ENCODE measurements at places on chromosomes 7 and 10.

DNA sequence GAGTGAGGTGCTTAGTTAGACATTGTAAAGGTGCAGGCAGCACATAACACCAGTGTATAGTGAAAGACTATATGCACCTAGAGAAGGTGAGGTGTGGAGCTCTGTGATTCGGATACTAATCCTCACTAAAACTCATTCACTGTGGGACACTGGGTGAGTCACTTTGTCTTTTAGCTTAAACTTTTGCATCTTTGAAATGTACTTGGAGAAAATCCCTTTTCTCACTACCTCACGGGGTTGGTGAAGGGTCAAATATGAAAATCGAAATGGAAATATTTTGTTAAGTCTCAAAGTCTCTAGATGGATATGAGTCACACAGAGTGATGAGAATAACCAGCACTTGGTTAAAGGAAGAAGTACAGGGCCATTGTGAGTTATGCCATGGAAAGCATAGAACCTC lies 38.0 kb downstream of the MDFIC start:
- no peak for DNase-seq

DNA sequence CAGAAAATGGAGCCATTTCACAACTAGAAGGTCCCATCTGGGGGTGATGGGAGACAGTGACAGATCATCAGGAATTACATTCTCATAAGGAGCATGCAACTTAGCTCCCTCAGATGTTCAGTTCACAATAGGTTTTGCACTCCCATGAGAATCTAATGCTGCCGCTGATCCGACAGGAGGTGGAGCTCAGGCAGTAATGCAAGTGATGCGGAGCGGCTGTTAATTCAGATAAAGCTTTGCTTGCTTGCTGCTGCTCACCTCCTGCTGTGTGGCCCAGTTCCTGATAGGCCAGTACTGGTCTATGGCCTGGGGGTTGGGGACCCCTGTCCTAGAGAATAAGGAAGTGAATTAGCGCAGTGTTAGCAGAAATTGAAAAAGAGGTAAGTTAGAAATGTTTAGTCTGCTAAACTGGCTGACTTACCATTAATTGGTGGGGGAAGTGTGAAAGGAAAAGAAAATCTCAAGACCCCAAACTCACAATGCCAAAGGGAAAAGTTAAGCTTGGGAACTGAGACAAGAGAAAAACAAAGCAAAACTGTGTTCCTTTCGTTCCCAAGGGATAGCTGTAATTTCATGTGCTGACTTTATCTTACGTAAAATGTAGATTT lies 76.4 kb downstream of the LYZL2 start:
- no peak for DNase-seq

GRCh38 chr7:132464740-132465139 lies 111.5 kb downstream of the PLXNA4 start:
- DNase-seq: peak; percentile 71

- DNase-seq: no peak
These were observed 37.7 kb upstream of the ZNF438 start for GRCh38 chr10:31069411-31069810.

GRCh38 chr10:93722550-93722949 lies 20.2 kb upstream of the FRA10AC1 start:
- DNase-seq: no peak
